A549 treated with Hydrocortisone at 1 μM for 4 hours (cell line): ENCODE measurements at places on chromosomes 13 and 19. TPM values are rescaled to one million over a fixed set of nuclear protein-coding genes. Genes with fewer than 3 reads are reported as not detected.

NTF4 gene
- 0.24 to 0.99 TPM (median 0.45 TPM) in 5 replicates for total RNA-seq

SERPINE3 gene
- 0.07 TPM in 1 of 5 replicates, not detected in the others for total RNA-seq

C19orf85 gene
- total RNA-seq: not detected in 5 replicates

PTH2 gene
- not detected in 5 replicates for total RNA-seq

CYP2A7 gene
- total RNA-seq: not detected in 5 replicates

POSTN gene
- 0.06 to 0.10 TPM (median 0.08 TPM) in 4 of 5 replicates, not detected in the other for total RNA-seq

KIR3DL3 gene
- total RNA-seq: not detected in 5 replicates

GNG7 gene
- total RNA-seq: 0.03 to 0.10 TPM (median 0.06 TPM) in 5 replicates

ICAM4 gene
- 0.08 to 0.09 TPM in 2 of 5 replicates, not detected in the others for total RNA-seq

NCAN gene
- 0.01 to 0.23 TPM (median 0.10 TPM) in 5 replicates for total RNA-seq

STOML3 gene
- total RNA-seq: not detected in 5 replicates

ZNF132 gene
- total RNA-seq: 0.08 to 0.17 TPM (median 0.13 TPM) in 5 replicates

PLA2G4C gene
- total RNA-seq: 8.7 to 15.2 TPM (median 11.2 TPM) in 5 replicates

KIR2DL1 gene
- 0.05 TPM in 1 of 5 replicates, not detected in the others for total RNA-seq

ATP4A gene
- total RNA-seq: 0.07 to 0.09 TPM in 2 of 5 replicates, not detected in the others

PLVAP gene
- total RNA-seq: not detected in 5 replicates

OR7A10 gene
- not detected in 5 replicates for total RNA-seq

TJP3 gene
- 0.39 to 0.69 TPM (median 0.56 TPM) in 5 replicates for total RNA-seq

DNAAF3 gene
- total RNA-seq: 5.2 to 6.4 TPM (median 5.6 TPM) in 5 replicates

ATP7B gene
- 1.8 to 3.0 TPM (median 2.6 TPM) in 5 replicates for total RNA-seq

GPR12 gene
- not detected in 5 replicates for total RNA-seq

SHANK1 gene
- total RNA-seq: 0.03 to 0.68 TPM (median 0.18 TPM) in 5 replicates

CGB3 gene
- 0.18 TPM in 1 of 5 replicates, not detected in the others for total RNA-seq

USHBP1 gene
- total RNA-seq: 0.02 TPM in 1 of 5 replicates, not detected in the others

TMEM255B gene
- 0.54 to 1.0 TPM (median 0.87 TPM) in 5 replicates for total RNA-seq

SHFL gene
- 6.2 to 7.9 TPM (median 7.4 TPM) in 5 replicates for total RNA-seq

TMEM190 gene
- total RNA-seq: 1.1 to 2.0 TPM (median 1.4 TPM) in 5 replicates

ZNF793 gene
- 0.02 to 0.09 TPM (median 0.03 TPM) in 4 of 5 replicates, not detected in the other for total RNA-seq
